ENCODE measurements at places on chromosomes 3 and 15. TPM values are rescaled to one million over a fixed set of nuclear protein-coding genes. Genes with fewer than 3 reads are reported as not detected.

The TTBK2 gene
- total RNA-seq, result 22.0 TPM

The GPR62 gene
- not detected for total RNA-seq

The FSTL1 gene
- 1,189 TPM for total RNA-seq

The HRH1 gene
- 1.6 TPM for total RNA-seq

The SERPINI2 gene
- not detected for total RNA-seq

The PLA2G4D gene
- not detected for total RNA-seq

The PRR23C gene
- not detected for total RNA-seq

The DHFR2 gene
- 5.2 TPM for total RNA-seq

The HRG gene
- total RNA-seq, result not detected

The DUOXA2 gene
- 0.49 TPM for total RNA-seq

The SCN11A gene
- total RNA-seq, result 0.27 TPM

The DPPA2 gene
- not detected for total RNA-seq

The PLA2G4E gene
- total RNA-seq, result not detected

The ALS2CL gene
- 9.7 TPM for total RNA-seq

The RPLP1 gene
- 657 TPM for total RNA-seq

The SLC35G2 gene
- total RNA-seq, result 3.3 TPM

The SKIL gene
- total RNA-seq, result 39.6 TPM

The IQCH gene
- 4.6 TPM for total RNA-seq

The PARP9 gene
- 23.3 TPM for total RNA-seq

The TNK2 gene
- 14.5 TPM for total RNA-seq

The UROC1 gene
- total RNA-seq, result not detected

The MORC1 gene
- not detected for total RNA-seq

The ITIH1 gene
- not detected for total RNA-seq

The HCN4 gene
- total RNA-seq, result not detected

Measured in gastroesophageal sphincter (tissue), 4 donors.